Activated naive CD4-positive, alpha-beta T cell treated with anti-CD3 and anti-CD28 coated beads, Interleukin-2, amount 50 U/mL, for 72 hours (primary cell): ENCODE measurements at places on chromosomes 1 and 21. TPM values are rescaled to one million over a fixed set of nuclear protein-coding genes. Genes with fewer than 3 reads are reported as not detected.

- no peak for DNase-seq
Observed at GRCh38 chr1:54377040-54377691, 29.0 kb downstream of the SSBP3 start.

GRCh38 chr1:216740331-216740730 is 17.1 kb upstream of the ESRRG start:
- no peak for DNase-seq

GRCh38 chr1:66787641-66788040 is 13.4 kb downstream of the INSL5 start:
- DNase-seq, result no peak

DNA sequence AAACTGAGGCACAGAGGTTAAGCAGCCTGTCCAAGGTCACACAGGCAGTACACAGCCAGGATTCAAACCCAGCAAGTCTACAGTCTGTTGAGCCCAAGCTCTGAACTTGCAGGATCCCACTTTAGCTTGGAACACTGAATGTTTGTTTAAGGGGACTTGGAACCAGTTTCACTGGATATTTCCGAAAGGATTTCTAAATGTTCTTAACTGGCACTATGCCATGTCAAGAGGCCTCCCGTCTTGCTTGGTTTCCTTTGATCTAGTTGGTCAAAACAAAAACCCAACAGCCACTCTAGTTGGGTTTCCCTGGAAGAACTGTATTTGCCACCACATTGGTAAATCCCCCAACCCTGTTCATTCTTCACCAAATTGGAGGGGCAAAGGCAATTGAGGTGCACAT is 317.6 kb upstream of the KAZN start:
- no peak for DNase-seq

DNA sequence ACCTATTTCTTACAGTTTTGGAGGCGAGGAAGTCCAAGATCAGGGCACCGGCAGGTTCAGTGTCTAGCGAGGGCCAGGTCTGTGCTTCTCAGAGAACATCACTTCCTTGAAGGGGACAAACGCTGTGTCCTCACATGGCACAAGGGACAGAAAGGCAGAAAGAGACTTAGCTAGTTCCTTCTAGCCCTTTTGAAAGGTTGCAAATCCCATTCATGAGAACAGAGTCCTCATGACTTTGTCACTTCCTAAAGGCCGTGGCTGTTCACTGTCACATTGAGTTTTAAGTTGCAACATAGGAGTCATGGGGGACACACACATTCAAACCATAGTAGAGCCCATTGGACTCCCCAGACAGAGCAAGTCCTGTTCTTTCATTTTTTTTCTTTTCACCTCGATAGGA is 27.4 kb downstream of the PER3 start:
- no peak for DNase-seq

DNA sequence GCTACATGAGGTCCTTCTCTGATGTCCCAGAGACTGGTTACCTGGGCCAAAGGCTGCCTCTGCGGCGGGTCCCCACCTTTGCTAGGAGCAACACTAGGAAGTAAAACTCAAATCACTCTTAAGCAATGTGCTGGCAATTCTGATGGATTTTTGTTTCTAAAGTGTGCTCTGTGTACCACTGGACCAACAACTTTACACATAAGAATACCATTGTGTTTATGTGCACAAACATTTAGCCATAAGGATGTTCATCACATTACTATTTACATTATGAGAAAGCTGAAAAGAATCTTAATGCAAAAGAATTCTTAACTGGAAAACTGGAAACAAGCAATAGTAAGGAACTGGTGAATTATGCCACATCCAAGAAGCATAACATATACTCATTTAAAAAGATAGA is 38.6 kb downstream of the SSBP3 start:
- no peak for DNase-seq

- DNase-seq, result no peak
Observed at GRCh38 chr1:214933375-214933774, 149.2 kb upstream of the KCNK2 start.

- DNase-seq, result no peak
Observed at GRCh38 chr1:245363461-245364200, 208.8 kb downstream of the KIF26B start.

GRCh38 chr1:235679644-235680043 is 30.1 kb upstream of the GNG4 start:
- no peak for DNase-seq

RXFP4 gene
- total RNA-seq, result not detected

TNFRSF18 gene
- total RNA-seq, result 43.6 TPM
